ENCODE measurements at places on chromosomes 6 and 20. TPM values are rescaled to one million over a fixed set of nuclear protein-coding genes. Genes with fewer than 3 reads are reported as not detected.

DNA sequence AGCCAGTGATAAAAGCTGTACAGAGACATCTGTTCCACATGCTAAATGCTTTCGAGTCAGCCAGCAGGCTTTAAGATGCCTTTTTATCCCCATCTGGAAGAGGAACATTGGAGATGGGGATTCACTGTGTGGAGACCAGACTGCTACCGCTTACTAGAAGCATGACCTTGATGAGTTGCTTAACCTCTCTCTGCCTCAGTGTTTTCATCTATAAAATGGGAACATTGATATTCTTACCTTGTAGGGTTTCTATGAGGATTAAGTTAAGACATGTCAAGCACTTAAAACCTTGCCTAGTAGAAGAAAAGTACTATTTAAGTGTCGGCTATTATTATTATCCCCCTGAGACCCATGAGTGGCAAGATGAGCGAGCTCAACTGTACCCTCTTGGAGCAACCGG, 165.3 kb upstream of the SNX9 start:
- DNase-seq: no peak

DNA sequence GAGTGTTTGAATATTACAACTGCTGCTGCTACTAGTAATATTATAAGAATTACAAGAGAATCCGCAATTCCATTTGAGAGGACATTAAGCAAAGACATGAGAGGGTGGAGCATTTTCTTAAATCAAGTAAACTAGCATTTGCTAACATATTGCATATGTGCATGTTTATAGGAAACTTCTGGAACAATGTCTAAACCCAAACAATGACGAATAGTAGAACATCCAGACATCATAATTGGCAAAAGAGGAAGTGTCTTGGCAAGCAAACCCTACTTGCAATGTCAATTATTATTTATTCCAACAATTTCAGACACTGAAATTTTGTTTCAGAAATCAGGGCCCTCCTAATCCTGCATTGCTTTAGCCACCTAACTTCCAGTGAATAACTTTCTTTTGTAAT, 1155.3 kb upstream of the GJE1 start:
- no peak for DNase-seq

DNA sequence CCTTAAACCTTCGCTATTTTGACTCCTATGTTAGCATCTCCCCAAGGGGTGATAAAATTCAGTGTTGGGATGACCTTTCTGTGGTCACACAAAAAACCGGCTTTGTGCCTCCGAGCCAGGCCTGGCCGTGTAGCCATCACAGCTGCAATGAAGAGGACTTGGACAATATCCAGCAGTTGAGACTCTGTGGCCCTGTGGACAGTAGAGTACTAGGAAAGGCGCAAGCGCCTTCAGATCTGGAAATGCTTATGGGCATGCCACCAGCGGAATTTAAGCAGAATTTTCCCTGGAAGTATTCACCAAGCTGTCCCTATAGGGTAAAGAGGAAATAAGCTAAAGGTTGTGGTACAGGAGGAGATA, 63.3 kb upstream of the SLC2A12 start:
- DNase-seq: no peak

DNA sequence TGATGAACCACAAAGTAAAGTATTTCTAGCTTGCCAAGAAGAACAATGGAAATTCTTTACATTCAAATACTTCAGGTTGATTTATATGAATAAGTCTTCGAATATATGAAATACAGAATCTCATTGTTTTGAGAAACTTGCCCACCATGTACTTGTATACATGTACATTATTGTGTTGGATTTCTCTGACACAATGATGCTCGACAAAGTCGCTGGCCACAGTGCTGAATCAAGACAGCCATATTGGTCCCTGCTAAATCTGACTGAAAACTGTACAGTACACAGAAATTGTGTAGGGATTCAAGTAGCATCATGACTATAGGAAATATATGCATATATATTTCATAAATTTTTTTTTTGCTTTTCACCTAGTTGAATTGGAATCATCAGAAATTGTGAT, 13.1 kb upstream of the LIN28B start:
- no peak for DNase-seq

- DNase-seq: no peak
Measured at GRCh38 chr6:111530218-111530617, 47.2 kb upstream of the REV3L start.

DNA sequence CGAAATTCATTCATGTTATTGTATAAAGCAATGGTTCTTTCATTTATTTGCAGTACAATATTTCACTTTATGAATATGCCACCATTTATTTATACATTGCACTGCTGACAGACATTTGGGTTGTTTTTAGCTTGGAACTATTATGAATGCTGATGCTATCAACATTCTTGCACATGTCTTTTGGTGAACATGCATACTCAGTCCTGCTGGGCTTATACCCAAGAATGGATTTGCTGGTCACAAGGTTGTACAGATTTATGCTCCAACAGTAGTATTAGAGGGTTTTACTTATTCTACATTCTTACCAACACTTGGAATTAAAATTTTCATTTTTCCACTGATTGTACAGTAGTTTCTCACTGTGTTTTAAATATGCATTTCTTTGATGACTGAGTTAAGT, 126.2 kb downstream of the PTPRK start:
- DNase-seq: no peak

DNA sequence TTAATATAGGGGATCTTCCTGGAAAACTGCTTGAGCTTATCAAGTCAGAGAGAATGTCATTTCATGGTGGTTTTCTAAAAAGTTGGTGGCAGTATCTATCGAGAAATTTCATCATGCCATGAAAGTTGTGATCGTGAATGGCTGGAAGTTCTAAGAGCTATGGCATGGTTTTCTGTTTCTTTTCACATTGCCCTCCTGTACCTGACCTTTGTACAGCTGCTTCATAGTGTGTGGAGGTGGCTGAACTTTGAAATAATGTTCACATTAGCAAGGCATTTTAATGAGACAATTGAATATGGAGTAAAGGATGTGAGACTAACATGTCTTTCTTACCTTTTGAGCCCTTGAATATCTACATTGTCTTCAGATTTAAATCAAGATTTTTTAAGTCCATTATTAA, 278.2 kb upstream of the ID4 start:
- DNase-seq: no peak

DNA sequence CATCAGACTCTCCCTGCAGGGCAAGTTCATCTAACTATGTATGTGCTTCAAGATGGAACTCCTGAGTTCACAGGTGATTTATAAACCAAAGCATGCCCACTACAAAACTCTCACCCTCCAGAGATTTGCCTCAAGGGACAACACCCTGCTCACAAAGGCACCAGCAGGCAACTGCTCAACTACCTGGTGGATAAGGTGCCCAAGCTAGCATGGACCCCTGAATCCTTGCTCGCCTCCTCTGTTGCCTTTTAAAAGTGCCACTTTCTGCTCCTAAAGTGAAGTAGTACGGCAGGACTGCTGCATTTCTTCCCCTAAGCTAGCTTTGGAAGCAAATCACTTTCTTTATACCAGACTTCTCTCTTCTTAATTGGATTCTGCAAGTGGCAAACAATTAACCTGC, 1.2 kb downstream of the LPA start:
- DNase-seq: no peak

- DNase-seq: no peak
Measured at GRCh38 chr6:166554316-166554715, 32.2 kb downstream of the RAMACL start.

- DNase-seq: no peak
Measured at GRCh38 chr20:63833776-63834490, 2.9 kb upstream of the ZBTB46 start.

GRCh38 chr20:14673164-14673563, 335.8 kb upstream of the FLRT3 start:
- DNase-seq: no peak

GRCh38 chr6:149114167-149114566, 203.3 kb upstream of the TAB2 start:
- DNase-seq: no peak

- no peak for DNase-seq
Measured at GRCh38 chr20:42886046-42886445, 303.7 kb downstream of the PTPRT start.

GRCh38 chr6:35495258-35496035, 1.4 kb downstream of the TEAD3 start:
- DNase-seq: no peak

DNA sequence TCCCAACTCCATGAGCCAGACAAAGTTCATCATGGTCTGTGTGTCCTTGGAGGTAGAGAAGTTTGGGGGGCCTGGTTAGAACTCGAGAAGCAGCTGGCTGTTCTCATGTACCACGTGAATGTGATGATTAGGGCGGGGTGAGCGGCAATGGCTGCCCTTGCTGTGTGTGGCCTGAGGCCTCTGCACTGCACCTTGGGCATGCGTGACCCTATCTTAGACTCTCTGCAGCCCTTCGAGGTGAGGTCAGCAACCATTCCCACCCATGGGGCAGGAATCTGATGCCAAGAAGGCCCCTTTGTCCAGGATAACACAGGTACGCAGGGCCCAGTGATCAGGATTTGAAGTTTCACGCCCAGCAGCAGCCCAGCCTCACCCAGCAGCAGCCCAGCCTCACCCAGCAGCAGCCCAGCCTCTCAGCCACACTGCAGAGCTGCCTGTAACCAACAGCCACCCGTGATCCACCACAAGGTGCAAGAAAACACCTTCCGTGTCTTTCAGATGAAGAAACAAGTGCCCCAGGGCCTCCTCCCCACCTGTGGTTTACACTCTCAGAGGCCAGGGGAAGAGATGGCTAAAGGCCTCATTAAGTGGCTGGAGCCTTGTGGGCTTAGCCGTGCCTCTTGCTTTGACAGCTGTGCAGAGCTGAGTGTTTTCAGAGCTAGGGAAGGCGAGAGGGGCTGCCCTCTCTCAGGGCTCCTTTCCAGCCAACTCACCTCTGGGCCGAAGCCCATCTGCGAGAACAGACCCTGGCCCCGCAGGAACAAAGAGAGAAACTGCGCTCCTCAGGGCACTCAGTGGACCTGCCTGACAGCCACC, 195.2 kb upstream of the CDH4 start:
- DNase-seq: no peak

- DNase-seq: no peak
Measured at GRCh38 chr20:24698706-24699206, 229.3 kb downstream of the SYNDIG1 start.

- DNase-seq: no peak
Measured at GRCh38 chr6:152804150-152804549, 53.6 kb downstream of the VIP start.

DNA sequence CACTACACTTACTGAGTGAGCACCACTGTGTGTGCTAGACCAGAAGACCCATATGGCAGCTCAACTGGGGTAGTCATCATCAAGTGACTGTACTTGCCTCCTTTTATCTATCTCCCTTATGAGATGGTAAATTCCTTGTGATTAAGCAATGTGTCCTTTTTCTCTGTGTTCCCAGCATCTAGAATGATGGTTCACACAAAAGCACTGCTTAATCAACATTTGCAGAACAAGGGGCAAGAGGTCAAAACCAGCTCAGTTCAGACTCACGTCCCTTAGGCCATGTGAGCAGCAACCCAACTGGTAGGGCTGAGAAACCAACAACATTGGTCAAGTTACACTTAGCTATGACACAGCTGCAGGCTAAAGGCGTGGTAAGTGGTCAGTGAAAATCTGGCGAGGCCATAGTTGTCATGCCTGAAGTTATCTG, 10.0 kb downstream of the TRAM2 start:
- no peak for DNase-seq

GRCh38 chr6:68046302-68046701, 588.8 kb upstream of the ADGRB3 start:
- DNase-seq: no peak

GRCh38 chr6:26380256-26380655, 2.7 kb upstream of the BTN2A2 start:
- no peak for DNase-seq

DNA sequence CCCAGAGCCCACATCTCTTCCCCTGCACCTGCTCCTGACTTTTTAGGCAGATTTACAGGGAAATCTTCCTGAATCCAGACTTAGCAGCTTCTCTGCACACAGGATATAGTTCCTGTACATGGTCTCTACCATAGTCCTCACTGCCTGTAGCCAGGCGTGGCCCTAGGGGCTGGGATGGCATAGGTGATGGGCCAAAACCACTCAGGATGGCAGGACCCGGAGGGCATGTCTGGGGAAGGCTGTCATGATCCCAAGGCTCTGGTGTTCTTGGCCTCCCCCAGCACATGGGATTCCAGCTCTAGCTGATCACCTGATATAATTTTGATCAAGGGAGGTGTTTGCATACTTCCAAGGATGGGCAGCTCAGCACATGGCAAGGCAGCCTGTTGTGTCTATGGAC, 58.0 kb downstream of the TOX2 start:
- no peak for DNase-seq

DNA sequence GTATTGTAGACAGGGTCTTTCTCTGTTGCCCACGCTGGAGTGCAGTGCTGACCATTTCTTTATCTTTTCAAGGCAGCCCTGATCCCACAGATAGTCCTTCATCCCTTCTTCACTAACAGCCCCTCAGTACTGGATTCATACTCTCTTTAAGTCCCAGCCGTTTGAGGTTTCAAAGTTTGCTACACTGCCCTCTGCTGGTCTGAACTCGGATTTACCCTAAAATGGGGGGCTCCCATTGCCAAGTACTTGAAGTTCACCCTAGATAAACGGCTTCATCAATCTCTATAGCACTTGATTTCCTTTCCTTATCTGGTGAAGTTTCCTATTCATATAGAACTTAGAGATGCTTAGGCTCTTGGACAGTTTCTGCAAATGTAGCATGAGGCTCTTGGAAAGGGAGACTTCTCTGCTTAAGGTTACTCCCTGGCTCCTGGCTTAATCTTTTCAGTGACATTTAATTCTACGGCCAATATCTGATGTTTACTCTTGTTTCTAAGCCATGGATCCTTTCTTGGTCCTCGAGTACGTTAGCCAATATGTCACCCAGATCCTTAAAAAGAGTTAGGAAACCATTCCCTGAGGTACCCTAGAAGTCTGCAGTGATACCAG, 21.4 kb upstream of the PREP start:
- no peak for DNase-seq

DNA sequence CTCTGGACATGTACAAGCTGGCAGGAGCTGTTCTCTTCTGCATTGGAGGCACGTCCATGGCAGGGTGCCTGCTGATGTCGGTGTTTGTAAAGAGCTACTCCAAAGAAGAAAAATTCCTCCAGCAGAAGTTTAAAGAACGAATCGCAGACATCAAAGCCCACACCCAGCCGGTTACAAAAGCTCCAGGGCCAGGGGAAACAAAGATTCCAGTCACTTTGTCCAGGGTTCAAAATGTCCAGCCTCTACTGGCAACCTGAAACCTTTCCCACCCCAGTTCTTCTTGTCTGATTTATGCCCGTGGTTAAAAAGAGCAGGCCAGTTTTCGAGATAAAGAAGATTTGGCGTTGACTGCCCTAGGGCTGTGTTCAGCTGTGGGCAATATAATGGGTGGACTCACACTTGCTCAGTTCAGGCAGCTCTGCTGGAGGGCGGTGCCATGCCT, 19.7 kb downstream of the NRSN1 start:
- DNase-seq: no peak

LRRC73 gene
- 1.1 TPM for polyA plus RNA-seq

FNDC1 gene
- polyA plus RNA-seq: 6.0 TPM

PSORS1C2 gene
- polyA plus RNA-seq: not detected

CDC5L gene
- polyA plus RNA-seq: 49.2 TPM

ADTRP gene
- polyA plus RNA-seq: 0.72 TPM

RGS17 gene
- 2.4 TPM for polyA plus RNA-seq

BNIP5 gene
- 0.35 TPM for polyA plus RNA-seq

ALDH8A1 gene
- 31.5 TPM for polyA plus RNA-seq

FOXP4 gene
- 20.8 TPM for polyA plus RNA-seq

PTCRA gene
- 0.51 TPM for polyA plus RNA-seq

CD83 gene
- 13.3 TPM for polyA plus RNA-seq

ADGB gene
- 0.75 TPM for polyA plus RNA-seq

TRIM15 gene
- polyA plus RNA-seq: 0.19 TPM

TMC2 gene
- polyA plus RNA-seq: 0.18 TPM

IRAK1BP1 gene
- polyA plus RNA-seq: 12.3 TPM

Data from right renal cortex interstitium (tissue), 3 donors.